Substantia nigra (tissue), 51 donors: ENCODE measurements at places on chromosomes 5 and 9.

GRCh38 chr5:114447084-114447773, 85.4 kb downstream of the KCNN2 start:
- no peak for DNase-seq

DNA sequence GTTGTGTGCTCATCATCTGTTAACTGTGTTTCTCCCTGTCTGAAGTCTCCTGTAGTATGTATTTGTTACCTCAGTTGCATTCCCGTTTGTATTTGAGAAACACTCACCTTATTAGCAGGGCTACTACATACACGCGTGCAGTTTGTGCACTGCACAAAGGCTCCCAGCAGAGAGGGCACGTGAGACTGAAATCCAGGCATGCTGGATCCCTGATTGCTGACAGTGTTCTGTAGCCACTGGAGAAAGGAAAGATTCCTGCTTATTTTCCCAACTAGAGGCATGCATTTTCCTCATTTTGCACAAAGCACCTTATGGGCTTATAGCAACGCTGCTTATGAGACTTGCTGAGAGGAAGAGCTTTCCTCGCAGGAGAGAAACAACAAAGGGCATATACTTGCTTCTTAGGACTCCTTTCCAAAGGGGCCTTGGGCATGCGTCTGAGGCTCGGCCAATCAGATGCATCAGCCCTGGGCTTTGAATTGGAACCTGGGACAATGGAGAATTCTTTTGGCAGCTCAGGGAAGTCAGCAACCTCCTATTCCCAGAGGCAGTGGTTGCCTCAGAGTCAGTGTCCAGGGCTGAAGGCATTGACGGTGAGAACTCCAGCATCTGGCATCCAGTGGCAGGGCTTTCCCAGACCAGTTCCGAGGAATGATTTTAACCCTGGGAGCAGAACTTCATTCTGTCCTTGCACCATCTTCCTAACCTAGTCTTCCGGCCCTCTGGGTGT, 9.9 kb upstream of the MEGF10 start:
- DNase-seq: no peak

DNA sequence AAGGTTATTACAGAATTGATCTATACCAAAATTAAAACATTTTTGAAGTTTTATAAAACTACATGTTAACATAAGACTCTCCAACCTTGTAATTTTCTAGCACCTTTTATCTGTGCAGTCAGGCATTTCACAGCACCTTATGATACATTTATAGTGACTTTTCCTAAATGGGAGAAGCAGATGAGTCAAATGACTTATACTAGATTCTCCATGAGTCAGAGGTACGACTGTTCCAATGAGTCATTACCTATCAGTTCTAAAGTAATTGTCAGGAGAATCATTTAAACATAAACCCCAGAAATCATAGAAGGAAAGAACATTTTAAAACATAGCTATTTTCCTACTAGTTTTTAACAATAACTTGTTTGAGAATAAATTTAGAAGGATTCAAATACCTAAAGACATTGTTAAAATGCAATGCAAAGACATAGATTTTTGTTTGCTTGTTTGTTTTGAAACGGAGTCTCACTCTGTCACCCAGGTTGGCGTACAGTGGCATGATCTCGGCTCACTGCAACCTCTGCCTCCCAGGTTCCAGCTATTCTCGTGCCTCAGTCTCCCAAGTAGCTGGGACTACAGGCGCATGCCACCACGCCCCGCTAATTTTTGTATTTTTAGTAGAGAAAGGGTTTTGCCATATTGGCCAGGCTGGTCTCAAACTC, 34.7 kb upstream of the DMXL1 start:
- DNase-seq: no peak

DNA sequence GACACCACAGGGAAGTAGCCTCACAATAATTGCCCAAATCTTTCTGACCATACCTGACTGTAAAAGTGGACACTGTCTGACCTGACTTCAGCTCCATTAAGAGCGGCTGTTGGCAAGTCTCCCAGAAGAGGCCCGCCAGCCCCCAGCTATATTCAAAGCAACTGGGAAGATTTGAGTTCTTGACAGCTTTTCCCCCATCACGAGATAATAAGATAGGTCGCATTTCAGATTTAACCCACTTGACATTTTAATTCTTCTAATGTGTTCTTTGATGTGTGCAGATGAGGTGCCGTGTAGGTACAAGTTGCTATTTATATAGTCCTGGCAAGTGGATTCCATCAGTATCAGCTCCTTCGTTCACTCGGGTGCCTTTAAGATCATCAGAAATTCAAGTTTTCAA, 345.7 kb downstream of the DRD1 start:
- no peak for DNase-seq

DNA sequence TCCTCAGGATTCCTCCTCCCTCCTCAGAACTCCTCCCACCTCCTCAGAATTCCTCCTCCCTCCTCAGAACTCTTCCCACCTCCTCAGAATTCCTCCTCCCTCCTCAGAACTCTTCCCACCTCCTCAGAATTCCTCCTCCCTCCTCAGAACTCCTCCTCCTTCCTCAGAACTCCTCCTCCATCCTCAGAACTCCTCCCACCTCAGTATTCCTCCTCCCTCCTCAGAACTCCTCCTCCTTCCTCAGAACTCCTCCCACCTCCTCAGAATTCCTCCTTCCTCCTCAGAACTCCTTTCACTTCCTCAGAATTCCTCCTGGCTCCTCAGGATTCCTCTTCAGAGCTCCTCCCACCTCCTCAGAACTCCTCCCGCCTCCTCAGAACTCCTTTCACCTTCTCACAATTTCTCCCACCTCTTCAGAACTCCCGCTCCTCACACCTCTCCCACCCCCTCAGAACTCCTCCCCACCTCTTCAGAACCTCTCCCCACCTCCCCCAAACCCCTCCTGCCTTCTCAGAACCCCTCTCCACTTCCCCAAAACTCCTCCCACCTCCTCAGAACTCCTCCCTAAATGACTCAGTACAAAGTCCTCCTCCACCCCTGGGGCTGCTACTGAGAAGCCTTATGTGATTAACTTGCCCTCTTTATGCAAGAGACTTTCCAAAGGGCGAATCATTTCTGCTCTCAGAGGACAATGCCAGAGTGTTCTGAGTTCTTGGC, 23.2 kb downstream of the SLC46A2 start:
- DNase-seq: no peak

GRCh38 chr5:155844542-155844941, 482.4 kb upstream of the SGCD start:
- no peak for DNase-seq

DNA sequence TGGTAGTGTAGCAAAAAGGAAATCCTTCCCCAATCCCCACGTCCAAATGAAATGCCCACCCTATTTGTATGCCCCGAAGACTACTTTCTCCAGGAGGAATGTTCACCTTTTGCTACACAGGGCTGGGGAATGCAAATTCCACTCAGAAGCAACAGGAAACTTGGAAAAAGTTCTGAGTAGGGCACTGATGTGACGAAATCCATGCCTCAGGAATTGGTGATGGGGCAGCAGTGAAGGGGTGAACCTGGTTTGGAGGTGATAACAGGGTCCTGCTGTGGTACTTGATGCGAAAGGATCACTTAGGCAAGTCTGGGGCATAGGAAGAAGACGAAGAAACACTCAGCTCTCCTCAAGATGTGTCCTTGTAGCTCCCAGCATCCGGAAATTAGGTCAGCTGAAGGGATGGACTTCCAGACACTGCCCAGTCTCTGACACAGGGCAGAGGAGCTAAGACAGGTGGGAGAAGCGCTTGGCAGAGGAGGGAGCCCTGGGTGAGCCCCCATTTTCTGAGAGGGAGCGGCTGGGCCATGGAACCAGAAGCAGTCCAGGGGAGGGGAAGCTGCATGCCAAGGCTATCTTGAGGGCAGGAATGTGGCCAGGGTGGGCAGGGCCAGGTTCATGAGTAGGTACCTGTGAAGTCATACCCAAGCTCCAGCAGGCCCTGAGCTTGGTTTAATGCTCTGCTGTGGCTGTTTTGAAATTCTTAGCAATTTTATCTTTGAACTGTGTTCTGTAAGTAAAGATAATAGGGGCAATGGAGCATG, 22.2 kb upstream of the MVB12B start:
- DNase-seq: no peak

- DNase-seq: no peak
Measured at GRCh38 chr5:164721116-164721515, 1215.7 kb downstream of the MAT2B start.

DNA sequence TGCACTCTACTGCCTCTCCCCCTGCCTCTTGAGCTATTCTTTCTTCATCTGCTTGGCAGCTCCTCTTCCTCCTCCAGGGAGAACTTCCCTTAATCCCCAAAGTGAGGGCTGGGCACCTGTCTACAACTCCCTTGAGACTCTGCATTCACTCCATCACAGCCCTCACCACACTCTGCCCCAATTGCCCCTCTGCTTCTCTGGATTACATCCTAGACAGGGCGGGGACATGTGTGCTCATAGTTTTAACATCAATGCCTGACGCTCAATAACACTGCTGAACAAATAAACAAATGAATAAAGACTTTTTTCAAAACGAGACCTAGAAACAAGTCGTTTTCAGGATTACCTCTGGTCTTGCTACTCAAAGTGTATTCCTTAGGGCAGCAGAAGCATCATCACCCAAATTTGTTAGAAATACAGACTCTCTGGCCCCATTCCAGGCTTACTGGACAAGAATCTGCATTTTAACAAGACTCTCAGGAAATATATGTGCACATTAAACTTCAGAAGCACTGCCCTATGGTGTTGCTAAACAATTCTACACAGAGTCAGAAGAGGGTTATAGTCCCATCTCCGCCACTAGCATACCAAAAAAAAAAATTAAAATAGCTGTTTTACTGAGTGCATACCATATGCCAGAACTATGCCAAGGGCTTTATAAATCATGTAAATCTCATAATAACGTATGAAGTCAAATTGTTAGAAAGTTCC, 115.6 kb downstream of the CDK5RAP2 start:
- no peak for DNase-seq

GRCh38 chr9:126935630-126936029, 21.0 kb downstream of the RALGPS1 start:
- no peak for DNase-seq
